Fibroblast of the aortic adventitia (primary cell): ENCODE measurements at places on chromosomes 7 and 10. TPM values are rescaled to one million over a fixed set of nuclear protein-coding genes. Genes with fewer than 3 reads are reported as not detected.

ZNF467 gene
- total RNA-seq = 0.27 and 5.1 TPM in 2 replicates

SAP25 gene
- not detected in 2 replicates for total RNA-seq

ERVW-1 gene
- total RNA-seq = not detected in 2 replicates

- no peak for DNase-seq
These were observed 851 bp downstream of the AKR1E2 start for GRCh38 chr10:4826792-4827324.

DNA sequence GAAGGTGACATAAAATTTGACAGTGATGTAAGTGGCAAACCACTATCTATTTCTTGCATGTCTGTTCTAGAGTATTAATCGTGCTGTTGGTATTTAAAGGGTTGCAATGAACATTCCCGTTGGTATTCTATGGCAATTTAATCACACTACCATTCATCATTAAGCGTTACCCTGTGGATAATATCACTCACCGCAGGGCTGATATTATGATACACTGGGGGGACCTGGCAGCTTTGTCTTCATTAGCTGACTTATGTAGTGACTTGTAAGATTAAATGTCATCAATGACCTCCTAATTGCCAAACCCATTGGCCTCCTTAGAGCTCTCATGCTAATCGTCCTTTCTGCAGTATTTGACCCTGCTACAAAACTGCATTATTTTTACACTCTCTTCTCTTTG, 624.5 kb upstream of the VSTM2A start:
- DNase-seq = no peak

GRCh38 chr7:130429019-130429418, 11.8 kb downstream of the CEP41 start:
- no peak for DNase-seq

GRCh38 chr7:34438436-34438835, 219.6 kb upstream of the NPSR1 start:
- no peak for DNase-seq

GRCh38 chr10:124917428-124918190, 24.3 kb upstream of the ZRANB1 start:
- DNase-seq = peak; percentile 50

- no peak for DNase-seq
These were observed 6.8 kb upstream of the NKX2-3 start for GRCh38 chr10:99525897-99526296.
